ENCODE measurements at places on chromosomes 5 and 9.

DNA sequence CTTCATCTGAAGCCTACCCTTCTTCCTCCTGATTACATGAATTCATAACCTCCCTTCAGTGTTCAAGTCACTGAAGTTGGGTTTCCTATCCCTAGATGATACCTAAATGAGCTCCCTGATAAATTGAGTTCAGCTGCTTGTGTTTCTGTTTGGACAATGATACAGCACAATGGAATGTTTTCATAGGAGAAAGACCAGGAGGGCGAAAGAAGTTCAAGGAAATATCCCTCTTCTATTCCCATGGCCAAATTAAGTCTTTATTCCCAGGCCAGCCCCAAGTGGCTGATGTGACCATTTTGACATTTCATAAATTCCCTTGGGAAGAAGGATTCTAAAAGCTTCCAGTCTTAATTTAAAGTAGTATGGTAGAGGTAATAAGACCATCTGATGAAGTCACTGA lies 555.8 kb upstream of the CLINT1 start:
- DNase-seq, result no peak

DNA sequence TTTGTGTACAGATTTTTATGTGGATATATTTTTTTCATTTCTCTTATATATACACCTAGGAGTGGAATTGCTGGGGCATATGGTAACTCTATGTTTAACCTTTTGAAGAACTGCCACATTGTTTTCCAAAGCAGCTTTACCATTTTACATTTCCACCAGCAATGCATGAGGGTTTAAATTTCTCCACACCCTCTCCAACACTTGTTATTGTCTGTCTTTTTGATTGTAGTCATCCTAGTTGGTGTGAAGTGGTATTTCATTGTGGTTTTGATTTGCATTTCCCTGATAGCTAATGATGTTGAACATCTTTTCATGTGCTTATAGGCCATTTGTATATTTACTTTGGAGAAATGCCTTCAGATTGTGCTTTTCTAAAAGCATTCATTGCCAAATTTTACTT lies 39.1 kb downstream of the YTHDC2 start:
- DNase-seq, result no peak

DNA sequence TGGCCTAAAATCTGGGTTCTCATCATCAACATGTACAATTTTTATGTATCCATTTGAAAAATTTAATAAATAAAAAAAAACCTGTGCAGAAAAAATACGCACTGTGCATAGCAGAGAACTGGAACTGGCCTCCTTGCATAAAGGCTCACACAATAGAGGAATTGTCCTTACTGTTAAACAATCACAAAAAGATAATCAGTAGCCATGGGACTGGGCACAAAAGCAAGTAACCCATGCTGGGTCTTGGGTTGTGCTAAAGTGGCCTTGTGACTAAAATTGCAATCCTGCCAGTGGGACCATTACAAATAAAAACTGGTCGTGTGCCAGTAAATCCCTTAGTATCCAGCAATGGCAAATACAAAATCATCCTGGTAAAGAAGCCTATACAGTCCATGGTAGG lies 1646.6 kb downstream of the MAT2B start:
- DNase-seq, result no peak

GRCh38 chr5:169415371-169415770 lies 114.4 kb upstream of the SLIT3 start:
- no peak for DNase-seq

GRCh38 chr9:130275156-130275555 lies 9.6 kb downstream of the HMCN2 start:
- no peak for DNase-seq

DNA sequence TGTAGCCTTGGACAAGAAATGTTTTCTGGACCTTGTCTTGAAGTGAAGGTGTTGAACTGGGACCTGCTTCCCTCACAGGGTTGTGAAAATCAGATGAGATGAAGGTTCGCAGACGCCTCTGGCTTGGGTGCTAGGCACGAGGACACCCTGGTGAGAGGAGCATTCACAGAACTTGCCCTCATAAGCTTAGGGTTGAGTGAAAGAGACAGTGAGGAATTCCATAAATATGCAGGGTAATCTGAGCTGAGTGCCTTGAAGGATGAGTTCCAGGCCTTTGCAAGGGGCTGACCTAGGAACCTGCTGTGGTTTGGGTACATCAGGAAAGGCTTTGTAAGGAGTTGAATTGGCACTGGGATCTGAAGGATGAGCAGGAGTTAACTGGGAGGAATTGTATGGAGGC lies 75.7 kb upstream of the SAP30L start:
- DNase-seq, result no peak

DNA sequence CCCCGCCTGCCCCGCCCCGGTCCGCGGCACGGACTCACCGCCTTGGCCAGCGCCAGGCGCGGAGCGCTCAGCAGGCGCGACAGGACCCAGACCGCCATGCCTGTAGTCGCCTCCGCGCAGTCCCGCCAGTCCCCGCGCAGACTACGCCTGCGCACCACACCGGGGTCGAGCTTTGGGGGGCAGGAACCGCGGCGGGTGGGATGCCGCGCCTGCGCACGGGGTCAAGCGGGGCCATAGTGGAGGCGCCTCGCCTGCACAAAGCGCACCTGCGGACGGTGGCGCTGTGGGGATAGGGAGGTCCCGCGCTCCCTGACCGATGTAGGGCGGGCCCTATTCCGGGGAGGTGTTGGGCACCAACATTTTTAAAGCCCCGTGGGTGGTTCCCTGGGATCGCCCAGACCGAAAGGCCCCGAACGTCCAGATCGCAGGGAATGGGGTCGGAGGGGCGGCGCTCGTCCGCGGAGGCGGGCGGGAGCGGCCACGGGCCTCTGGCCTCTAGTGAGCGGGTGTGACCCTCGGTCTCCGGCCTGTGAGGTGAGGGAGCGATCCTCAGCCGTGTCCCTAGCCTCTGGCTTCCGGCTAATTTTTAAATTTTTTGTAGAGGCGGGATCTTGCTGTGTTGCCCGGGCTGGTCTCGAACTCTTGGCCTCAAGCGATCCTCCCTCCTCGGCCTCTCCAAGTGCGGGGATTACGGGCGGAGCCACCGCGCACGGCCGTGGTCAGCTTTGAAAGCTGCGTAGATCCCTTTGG lies 70.8 kb upstream of the LPCAT1 start:
- DNase-seq, result peak; percentile 42

- no peak for DNase-seq
Observed at GRCh38 chr5:28132151-28132550, 1093.8 kb upstream of the CDH9 start.

GRCh38 chr9:75788006-75788634 lies 102.4 kb upstream of the PCSK5 start:
- DNase-seq, result no peak

All from nucleus accumbens (tissue), 56 donors.